ENCODE measurements at places on chromosomes 13 and 19.

GRCh38 chr19:44876930-44877535 is 14.0 kb upstream of the TOMM40 start:
- DNase-seq: no peak

DNA sequence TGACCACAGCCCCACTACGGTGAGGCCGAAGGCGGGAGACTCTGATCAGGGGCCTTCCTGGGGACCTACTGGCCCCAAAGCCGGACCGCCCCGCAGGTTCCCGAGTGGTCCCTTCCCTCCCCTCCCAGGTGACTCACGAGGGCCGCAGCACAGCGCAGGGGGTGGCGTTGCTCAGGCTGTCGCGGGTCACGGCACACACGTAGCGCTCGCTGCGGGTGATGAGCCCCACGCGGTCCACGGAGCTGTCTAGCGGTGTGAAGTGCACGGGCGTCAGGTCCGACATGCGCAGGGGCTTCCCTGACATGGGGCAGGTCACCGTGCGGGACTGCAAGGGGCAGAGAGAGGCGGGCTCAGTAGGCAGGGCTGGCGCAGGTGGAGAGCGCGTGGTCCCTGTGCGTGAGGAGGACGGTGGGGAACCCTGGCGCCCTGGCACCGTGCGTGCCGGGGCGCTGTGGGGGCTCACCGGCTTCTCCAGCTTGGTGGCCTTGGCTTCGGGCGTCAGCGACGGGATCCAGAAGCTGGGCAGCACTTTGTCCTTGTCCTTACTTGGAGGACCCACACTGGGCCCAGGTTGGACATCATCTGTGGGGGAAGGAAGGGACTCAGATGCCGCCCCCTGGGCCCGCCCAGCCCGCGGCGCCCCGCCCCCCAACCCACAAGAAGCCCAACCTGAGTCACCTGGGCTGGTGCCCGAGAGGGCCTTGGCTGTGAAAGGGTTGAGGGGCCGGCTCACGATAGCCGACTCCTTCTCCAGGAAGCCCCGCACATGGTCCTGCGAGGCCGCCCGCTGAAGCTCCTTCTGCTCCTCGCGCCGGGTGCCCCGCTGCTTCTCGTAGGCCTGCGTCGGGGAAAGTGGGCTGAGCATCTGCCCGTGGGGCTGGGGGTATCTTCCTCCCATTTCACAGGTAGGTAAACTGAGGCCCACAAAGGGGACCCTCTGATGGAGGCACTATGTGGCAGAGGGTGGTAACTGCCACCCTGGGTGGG is 23.7 kb downstream of the NOSIP start:
- DNase-seq: no peak

GRCh38 chr13:41802043-41802683 is 158.7 kb downstream of the VWA8 start:
- no peak for DNase-seq

- DNase-seq: no peak
Observed at GRCh38 chr19:13637664-13638063, 126.7 kb upstream of the MRI1 start.

GRCh38 chr19:13795595-13796300 is 505 bp downstream of the ZSWIM4 start:
- DNase-seq: no peak

- DNase-seq: no peak
Observed at GRCh38 chr19:39167461-39168257, 29.1 kb upstream of the NCCRP1 start.
